ENCODE measurements at places on chromosomes 7 and 10. TPM values are rescaled to one million over a fixed set of nuclear protein-coding genes. Genes with fewer than 3 reads are reported as not detected.

DNA sequence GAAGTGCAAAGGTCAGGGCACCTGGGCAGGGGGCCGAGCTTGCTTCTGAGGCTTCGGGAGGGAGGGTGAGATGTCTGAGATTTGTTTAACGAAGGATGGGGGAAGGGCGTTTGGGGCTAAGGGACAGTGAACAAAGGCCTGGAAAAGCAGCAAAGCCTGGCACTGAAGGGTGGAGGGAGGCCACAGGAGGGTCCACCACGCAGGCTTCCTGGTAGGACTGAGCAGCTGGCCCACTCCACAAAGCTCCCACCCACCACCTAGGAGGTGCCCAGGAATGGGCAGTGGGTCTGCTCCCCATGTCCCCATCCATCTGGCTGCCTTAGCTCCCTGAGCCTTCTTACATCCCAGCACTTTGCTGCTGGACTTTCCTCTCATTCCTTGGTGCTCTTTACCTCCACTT, 39.4 kb upstream of the CXCL12 start:
- no peak for DNase-seq

DNA sequence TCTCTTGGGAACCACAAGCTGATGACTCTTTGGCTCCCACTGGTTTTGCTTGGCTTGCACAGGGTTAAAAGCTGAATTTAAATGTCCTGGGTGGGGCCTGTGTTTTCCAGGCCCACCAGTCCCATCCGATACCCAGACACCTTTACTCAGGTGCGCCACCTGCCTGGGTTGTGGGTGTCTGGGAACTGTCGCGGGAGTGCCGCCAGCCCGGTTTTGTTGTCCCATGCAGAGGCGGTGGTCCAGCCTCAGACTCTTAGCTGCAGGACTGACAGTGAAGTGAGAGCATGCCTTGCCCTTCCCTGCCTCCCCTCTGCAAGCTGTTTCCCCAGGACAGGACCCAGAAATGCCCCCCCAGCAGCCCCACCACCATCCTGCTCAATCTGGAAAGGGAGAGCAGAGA, 255.6 kb upstream of the ZNF32 start:
- DNase-seq, result no peak

The RBP4 gene
- polyA plus RNA-seq, result not detected

- DNase-seq, result no peak
Observed at GRCh38 chr7:50221028-50221427, 83.5 kb upstream of the IKZF1 start.

GRCh38 chr10:110873951-110874350, 2.2 kb downstream of the PDCD4 start:
- no peak for DNase-seq

GRCh38 chr7:123096434-123096833, 100.9 kb upstream of the TAS2R16 start:
- DNase-seq, result no peak

The PTEN gene
- polyA plus RNA-seq, result 39.8 TPM

The AIFM2 gene
- polyA plus RNA-seq, result 3.0 TPM

The MRPS33 gene
- polyA plus RNA-seq, result 69.1 TPM

DNA sequence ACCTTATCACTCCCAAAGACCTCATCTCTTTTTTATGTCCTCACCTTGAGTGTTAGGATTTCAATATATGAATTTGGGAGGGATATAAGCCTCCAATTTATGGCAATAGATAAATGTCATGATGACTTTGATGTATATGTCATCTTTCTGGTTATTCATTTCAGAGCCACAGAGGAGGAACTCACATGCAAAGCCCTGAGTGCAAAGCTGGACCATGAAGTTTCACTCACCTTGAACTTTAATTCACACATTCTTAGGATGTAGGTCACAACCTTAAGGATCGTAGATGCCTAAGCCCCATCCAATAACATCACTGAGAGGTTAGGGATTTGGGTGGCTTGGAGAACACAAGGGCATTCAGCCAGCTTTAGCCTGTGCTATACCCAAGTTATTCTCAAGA, 81.9 kb upstream of the ZPBP start:
- no peak for DNase-seq

DNA sequence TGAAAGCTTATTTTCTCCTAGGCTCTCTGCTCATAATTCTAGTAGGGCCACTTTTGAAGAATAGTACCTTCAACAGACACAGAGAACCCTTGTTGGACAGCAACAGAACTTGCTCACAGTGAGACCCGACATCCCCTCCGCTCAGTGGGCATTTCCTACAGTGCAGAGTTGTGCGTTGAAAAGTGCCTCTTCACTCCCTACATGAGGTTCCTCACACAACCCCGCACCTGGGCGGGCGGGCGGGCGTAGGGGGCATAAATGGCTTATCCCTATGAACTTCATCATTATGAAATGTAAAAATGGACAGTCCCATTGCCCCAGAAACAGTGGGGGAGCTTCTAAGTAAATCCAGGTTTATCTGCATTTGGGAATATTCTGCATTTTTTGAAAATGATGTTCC, 174.9 kb downstream of the MGMT start:
- DNase-seq, result no peak

The AGR3 gene
- polyA plus RNA-seq, result not detected

The DPP6 gene
- polyA plus RNA-seq, result not detected

DNA sequence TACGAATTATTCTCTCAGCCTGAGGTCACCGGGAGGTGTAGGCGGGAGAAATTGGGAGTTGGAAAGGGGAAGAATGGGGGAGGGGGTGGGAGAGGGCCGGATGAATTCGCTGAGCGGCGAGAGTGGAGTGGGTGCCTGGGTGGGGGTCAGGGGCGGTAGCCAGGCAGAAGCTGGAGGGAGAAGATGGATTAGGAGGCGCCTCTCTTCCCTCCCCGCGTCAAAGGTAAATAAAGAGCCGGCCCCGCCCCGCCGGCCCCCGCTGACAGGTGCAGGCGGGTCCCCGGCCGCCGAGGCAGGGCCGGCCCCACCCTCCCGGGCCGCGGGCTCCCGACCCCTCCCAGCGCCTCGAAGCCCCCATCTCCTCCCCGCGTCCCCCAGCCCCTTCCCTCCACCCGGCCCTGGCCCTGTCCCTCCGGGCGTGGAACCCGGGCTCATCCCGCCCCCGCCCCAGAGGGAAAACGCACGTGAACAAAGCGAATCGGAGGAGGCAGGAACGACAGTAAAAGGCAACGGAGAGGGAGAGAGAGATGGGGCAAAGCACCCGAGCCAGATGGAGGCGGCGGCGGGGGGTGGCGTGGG, 872 bp downstream of the FAM131B start:
- DNase-seq, result no peak

GRCh38 chr7:130396109-130396508, 15.8 kb downstream of the CPA1 start:
- DNase-seq, result no peak

DNA sequence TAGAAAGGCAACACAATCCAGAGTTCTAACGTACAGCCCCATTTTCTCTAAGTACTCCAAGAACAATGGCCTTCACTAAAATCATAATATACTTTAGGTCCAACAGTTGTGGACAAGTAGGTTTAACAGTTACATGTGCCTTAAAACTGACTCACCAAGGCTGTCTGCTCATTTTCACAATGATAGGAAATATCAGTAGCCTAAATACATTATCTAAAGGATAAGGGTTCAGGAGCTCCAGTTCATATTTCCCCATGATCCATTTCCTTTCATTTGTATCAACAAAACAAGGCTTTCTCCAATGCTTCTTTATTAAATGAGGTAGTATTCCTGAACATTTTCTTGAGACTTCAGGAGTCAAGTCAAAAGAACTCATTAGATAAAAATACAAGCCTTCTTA, 164.0 kb downstream of the SLC25A13 start:
- no peak for DNase-seq

DNA sequence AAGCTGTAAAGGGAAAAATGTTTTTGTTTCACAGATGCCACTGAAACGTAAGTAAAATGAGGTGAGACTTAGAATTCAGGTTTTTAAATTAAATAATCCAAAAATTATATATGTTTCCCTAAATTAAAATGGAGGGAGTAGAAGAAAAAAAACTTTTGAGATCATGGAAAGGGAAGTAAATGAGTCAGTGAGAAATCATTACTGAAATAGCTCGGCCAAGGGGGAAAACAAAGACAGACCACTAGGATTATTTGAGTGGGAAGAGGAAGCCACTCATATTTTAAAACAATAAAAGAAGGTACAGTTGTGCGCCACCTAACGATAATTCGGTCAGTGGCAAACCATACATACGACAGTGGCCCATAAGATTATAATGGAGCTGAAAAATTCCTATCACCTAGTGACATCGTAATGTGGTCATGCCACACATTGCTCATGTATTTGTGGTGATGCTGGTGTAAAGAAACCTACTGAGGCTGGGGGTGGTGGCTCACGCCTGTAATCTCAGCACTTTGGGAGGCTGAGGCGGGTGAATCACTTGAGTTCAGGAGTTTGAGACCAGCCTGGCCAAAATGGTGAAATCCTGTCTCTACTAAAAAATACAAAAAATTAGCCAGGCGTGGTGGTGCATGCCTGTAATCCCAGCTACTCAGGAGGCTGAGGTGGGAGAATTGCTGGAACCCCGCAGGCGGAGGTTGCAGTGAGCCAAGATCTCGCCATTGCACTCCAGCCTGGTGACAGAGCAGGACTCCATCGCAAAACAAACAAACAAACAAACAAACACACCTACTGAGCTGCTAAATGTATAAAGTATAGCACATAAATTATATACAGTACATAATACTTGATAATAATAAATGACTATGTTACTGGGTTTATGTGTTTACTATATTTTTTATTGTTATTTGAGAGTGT, 64.7 kb downstream of the MKX start:
- DNase-seq, result no peak

The BAZ1B gene
- polyA plus RNA-seq, result 8.6 TPM

DNA sequence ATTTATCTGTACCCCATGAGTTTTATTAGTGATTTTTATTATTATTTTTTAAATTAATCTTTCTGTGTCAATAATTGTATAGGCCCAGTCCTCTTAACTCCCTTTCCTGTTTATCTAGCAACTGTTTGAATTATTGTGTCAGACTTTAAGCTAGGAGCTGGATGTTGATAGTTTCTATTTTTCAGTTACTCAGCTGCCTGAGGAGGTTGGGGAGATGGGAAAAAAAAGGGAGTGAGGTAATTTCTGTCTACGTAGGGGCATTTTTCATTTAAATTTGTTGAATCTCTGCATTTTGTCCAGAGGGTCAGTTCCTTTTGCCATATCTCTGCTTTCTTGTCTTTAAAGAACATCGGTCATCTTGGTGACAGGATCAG, 5.0 kb upstream of the ZNF518A start:
- DNase-seq, result no peak

- DNase-seq, result no peak
Observed at GRCh38 chr7:18419456-18419855, 76.1 kb upstream of the HDAC9 start.

All from naive B cell (primary cell).